ENCODE measurements at places on chromosomes 5 and 9.

- DNase-seq = no peak
These were observed 24.1 kb upstream of the TRMT10B start for GRCh38 chr9:37729499-37729898.

DNA sequence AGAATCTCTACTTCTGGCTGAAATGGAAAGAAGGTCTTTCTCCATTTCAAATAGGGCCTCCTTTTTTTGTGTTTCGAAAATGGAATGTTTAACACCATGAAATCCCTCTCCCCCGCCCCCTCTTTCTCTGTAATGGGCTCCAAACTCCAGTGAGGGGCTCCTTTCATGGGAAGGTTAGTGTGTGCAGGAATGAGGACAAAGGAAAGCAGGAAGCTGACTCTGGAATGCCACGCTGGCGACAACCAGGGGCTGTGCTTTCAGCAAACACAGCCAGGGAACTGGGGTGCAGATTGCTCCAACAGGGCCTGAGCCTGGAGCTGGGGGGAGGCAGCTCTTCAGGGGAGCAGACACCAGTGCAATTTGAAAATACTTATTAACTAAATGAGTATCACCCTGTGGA lies 82.8 kb downstream of the CRB2 start:
- no peak for DNase-seq

DNA sequence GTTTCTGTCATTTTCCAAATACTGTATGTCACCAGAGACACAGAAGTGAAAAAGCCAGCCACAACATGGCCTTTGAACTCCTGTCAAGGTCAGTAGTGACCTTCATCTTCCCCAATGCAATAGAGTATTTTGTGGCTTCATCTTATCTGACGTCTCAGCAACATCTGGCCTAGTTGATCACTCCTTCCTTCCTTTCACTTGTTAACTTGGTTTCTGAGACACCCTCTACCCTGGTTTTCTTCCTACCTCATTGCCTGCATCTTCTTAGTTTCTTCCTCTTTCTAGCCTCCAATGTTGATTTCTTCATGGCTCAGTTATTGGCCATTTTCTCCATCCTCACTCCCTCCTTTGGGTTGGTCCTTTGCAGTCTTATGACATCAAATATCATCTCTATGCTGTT lies 36.3 kb downstream of the GLIS3 start:
- DNase-seq = no peak

DNA sequence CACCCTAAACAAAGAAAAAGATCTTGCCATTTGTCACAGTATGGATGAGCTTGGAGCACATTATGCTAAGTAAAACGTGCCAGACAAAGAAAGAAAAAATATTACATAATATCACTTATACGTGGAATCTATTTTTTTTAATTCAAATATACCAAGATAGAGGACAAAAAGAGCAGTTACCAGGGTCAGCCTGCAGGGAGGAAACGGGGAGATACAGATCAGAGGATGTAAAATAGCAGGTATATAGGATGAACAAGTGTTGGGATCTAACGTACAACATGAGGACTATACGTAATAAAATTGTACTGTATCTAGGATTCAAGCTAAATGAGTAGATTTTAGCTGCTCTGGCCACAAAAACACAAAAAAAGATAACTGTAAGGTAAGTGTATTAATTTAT lies 247.5 kb downstream of the TMEM161B start:
- no peak for DNase-seq

GRCh38 chr5:103033696-103034095 lies 86.2 kb downstream of the GIN1 start:
- DNase-seq = no peak

All from AG04449 (cell line).